Smooth muscle cell of the umbilical artery (primary cell): ENCODE measurements at places on chromosomes 11 and 22. TPM values are rescaled to one million over a fixed set of nuclear protein-coding genes. Genes with fewer than 3 reads are reported as not detected.

The MS4A15 gene
- not detected in 2 replicates for total RNA-seq

The AKIP1 gene
- 31.3 and 39.5 TPM in 2 replicates for total RNA-seq

The ART1 gene
- not detected in 2 replicates for total RNA-seq

The OR52N4 gene
- not detected in 2 replicates for total RNA-seq

The SCN4B gene
- under 0.01 and 0.09 TPM in 2 replicates for total RNA-seq

The OSBPL5 gene
- 26.4 and 38.6 TPM in 2 replicates for total RNA-seq
